ENCODE measurements at places on chromosomes 7 and 10.

DNA sequence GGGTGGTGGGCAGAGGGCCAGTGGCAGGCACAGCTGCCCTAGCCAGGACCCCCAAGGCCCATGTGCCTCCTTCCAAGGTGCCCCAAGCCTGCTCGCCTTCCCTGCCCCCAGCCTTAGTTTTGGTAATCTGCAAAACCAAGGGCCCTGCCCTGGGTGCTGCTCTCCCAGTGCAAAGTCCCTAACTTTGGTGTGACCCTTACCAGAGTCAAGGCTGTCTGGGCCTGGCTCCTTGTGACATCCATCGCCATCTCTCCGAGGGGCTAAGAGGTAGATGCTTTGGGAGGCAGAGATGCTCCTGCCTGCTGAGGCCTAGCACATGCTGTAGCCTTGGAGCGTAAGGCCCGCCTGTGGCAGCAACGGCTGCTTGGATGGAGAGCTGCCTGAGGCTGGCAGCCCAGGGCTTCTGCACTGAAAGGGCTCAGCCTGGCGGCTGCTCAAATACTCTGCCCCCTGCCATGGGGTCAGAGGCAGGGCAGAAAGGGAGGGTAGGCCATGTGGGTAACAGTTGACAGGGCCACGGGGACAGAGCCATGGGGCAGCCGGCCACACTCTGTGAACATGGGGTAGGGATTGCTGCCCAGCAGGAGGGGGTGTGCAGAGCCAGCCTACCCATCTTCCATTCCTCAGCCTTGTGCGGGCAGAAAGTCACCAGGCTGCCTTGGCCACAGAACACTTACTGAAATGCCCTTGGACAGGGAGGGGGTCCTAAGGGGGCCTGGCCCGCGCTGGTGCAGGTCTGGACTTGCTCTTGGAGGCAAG, 17.9 kb upstream of the MYL7 start:
- no peak for DNase-seq

GRCh38 chr10:13317474-13317873, 17.6 kb upstream of the PHYH start:
- DNase-seq: no peak

GRCh38 chr7:142789441-142789840, 18.7 kb downstream of the PRSS2 start:
- DNase-seq: no peak

- no peak for DNase-seq
These were observed 108.7 kb downstream of the NRBF2 start for GRCh38 chr10:63241841-63242281.

- no peak for DNase-seq
These were observed 10.4 kb downstream of the STMP1 start for GRCh38 chr7:135672560-135673359.

DNA sequence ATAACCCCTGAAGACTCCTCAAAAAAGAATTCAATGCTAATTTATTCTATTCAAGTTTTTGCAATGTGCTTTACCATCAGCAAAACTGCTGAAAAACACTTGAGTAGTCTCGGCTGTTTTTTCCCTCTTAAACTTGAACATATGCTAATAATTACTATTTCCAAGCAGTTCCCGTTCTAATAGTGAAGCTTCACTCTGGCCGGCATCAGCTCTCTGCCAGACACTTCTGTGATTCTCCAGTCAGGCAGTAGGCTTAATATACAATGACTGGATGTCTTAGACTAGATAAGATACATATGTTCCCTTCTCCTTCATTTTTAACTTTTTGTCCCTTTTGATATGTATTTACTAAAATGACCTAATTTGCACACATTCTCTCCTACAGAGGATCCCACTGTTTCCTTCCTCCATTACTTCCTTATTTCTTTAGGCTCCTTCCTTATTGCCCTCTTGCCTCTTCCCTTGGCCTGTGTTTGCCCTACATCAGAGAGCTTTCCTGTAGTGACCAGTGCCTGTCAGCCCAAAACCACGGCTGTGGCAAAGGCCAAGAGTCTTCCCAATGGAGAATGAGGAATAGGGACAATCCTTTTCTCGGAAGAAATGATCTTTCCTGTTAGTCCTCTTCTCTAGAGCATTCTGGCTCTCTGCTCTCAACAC, 23.5 kb downstream of the HEPACAM2 start:
- DNase-seq: no peak

GRCh38 chr7:97011536-97012364, 6.4 kb downstream of the DLX6 start:
- DNase-seq: no peak

GRCh38 chr10:103514244-103514643, 20.7 kb downstream of the NEURL1 start:
- DNase-seq: no peak

GRCh38 chr7:832167-832967, at the start of gene SUN1:
Gene SUN1 (plus strand): TSS chr7:832476. CDS start chr7:832525, 49 bp downstream.
- no peak for DNase-seq

- no peak for DNase-seq
These were observed 137.4 kb upstream of the SEMA3D start for GRCh38 chr7:85324145-85324799.

- DNase-seq: no peak
These were observed 352.8 kb upstream of the PODXL start for GRCh38 chr7:131909151-131909768.

DNA sequence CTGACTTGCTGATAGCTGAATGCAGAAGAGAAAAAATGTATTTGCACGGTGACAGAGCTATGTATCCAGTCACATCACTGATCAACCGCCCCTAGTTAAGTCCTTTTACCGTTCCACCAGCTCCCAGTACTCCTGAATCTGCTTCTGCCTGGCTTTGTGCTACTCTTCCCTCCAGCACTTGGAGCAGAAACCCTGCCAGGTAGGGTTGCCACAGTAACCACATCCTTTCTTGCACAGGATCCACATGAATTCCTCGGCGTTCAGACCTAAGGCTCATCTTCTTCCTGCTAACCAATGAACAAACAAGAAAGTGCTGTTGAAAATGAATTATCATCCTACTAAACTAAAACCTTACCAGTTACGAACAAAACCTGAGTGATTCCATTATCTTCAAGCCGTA, 52.0 kb upstream of the KCTD7 start:
- no peak for DNase-seq

- DNase-seq: no peak
These were observed 134.3 kb downstream of the ARL4A start for GRCh38 chr7:12821746-12822145.

DNA sequence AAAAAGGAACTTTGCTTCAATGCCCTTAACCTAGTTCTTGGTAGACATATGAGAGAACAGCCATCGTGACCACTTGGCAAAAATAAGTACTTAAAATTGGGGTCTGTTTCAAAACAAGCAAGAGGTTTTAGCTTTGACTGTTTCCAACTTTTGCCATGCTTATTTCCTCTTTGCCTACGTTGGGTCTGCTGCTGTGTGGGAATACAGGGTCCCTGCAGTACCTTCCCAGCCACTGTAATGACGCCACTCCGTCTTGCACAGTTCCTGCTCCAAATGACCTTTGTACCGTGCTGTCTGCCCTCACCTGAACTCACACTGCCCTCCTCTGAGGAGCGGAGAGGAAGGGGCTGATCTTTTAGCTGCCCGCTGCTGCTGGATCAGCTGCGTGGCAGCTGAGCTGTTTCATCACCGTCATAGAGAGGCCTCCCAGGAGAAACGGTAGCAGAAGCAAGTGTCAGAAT, 133.1 kb downstream of the MAPK8 start:
- DNase-seq: no peak

DNA sequence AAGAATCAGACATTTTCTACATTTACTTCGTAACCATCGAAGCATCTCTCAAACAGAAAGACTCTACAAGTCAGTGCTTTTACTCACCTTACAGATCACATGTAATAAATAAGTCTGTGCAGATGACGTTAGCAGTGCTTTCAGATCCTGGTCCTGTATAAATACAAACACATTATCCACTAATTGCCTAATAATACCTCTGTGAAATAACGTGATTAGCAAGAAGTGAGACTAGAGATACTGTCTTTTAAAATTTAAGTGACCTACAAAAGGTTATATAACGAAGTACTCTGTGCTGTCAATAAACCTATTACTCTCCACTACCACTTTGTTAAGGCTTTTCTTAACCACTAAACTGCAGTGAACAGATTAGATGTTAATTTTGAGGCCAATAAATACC, 246.9 kb downstream of the NSUN6 start:
- no peak for DNase-seq

- no peak for DNase-seq
These were observed 235.8 kb upstream of the RHOBTB1 start for GRCh38 chr10:61179771-61180170.

GRCh38 chr10:87659571-87660483, at the start of gene PAPSS2:
Gene PAPSS2 (plus strand): TSS chr10:87659878. CDS start chr10:87659982, 104 bp downstream.
- DNase-seq: no peak

DNA sequence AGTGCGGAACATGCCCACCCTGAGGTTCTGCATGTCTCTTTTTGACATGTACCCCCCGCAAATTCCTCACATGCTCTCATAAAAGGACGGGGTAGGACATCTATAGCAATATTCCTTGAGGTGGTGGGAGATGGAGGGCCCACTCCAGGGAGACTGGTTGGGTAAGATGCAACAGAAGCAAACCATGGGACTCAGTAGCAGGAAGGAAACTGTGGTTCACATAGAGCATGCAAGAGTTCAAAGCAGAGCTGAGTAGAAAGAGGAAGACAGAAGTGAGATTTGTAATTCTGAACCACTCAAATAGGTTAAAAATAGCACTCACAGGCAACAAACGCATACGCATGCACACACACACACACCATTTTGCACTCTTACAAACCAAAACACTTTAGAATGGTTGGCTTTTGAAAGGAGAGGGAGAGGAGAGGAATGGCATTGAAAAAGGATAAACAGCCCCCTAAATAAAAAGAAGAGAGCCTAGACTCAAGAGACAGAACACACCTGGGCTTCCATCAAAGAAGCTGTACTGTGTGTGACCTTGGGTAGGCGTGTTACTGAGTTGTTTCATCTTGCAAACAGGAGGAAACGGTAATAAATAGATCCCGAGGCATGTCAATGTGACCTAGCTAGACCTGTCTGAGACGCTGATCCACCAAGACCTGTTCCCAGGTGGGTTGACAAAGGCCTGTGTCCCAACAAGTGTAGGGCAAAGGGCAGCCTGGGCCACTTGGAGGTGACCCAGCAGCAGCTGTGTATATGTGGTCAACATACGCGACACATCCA, 77.6 kb upstream of the LRRC4 start:
- DNase-seq: no peak

DNA sequence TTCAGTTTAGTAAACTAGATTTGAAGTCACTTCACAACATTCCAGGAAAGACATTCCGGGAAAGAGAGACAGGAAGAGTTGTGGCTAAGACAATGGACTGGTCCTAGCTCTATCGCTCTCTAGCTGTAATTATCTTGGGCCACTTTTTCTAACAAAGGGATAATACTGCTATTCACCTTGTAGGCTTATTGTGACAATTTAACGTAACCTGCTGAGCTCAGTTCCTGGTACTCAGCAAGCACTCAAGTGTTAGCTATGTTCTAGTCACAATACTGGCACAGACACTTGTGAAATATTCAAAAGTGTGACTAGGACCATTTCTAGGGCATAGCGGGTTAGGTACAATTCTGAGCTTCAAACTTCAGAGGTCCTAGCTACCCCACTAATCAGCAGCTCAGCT, 12.0 kb upstream of the NRCAM start:
- no peak for DNase-seq

DNA sequence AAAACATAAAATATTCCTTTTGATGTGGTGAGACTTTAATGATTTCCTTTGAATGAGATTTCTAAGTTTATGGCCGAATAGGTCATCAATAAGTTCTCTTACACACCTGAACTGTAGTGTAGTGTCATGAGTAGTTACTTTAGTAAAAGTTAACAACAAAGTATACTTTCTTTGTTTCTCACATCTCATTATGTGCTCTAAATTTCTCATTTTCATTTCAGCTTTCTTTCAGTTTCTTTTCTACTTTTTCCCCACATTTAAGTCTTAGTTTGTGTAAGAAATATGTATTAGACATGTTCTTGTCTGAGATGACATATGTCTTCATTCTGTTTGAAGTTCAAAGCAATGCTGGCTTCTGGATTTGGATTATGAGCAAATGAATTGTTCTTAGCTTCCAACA, 348.1 kb downstream of the ANKRD7 start:
- no peak for DNase-seq

GRCh38 chr10:37747081-37747480, 110.3 kb downstream of the ZNF248 start:
- no peak for DNase-seq

GRCh38 chr10:79238158-79238520, 109.1 kb upstream of the PPIF start:
- DNase-seq: no peak

DNA sequence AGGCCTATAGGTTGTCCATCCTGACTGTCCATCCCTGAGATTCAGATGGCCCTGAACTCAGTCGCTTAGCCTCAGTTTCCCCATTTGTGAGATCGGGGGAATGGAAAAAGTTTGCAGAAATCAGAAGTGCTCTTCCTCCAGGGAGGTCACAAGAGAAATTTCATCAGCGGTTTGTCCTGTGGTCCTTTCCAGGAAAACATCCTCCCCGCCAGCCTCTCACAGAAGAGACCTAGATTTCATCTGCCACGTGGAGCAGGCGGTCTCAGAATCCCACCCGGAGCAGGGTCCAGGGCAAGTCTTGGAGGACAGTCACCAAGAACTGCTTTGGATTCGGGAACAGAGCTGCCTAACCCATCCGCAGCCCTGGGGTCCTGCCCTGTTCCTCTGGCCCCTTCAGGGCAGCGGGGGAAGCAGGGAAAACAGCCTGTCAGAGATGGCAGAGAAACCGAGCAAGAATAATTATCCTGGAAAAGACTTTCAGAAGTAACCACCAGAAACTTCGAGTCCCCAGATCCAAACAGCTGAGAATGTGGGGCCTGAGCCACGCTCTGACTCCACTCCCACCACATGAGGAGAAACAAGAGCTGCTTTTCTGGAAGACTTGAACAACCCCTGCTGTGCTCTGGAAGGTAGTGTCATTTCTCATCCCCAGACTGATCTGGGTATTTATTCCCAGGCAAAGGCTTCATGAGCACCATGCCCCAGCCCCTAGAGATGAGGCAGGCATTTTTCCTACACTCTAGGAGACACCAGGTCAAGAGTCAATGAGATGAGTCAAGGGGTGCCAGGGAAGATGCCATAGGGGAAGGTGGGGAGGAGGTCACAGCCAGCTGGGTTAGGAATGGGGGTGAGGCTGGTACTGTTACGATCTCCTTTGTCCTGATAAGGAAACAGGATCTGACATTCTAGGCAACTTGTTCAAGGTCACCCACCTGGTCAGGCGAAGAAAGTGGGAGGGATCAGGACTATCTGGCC, 1.1 kb upstream of the TNS3 start:
- DNase-seq: no peak

DNA sequence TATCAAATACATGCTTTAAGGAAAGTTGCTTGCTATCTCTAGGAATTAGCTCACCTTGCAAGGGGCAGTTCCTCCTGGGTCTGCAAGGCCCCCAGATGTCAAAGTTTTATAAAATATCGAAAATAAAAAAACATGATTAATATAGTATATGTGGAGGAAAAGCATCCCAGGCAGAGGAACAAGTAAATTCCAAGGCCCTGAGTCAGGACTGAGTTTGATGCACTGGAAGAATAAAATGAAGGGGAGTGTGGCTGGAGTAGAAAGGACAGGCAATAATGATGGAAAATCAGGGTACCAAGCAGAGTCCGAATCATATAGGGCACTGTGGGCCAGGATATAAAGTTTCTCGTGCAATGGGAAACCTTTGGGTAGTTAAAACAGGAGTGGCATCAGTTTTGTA, 112.4 kb upstream of the EEPD1 start:
- no peak for DNase-seq
